Mesenchymal stem cell (in vitro differentiated cells and primary cell): ENCODE measurements at places on chromosomes 11 and 22.

- peak; percentile 86 for DNase-seq
Observed at GRCh38 chr11:57072640-57073039, 83.9 kb downstream of the OR5AK2 start.

- no peak for DNase-seq
Observed at GRCh38 chr11:126466236-126467045, 111.0 kb downstream of the ST3GAL4 start.

DNA sequence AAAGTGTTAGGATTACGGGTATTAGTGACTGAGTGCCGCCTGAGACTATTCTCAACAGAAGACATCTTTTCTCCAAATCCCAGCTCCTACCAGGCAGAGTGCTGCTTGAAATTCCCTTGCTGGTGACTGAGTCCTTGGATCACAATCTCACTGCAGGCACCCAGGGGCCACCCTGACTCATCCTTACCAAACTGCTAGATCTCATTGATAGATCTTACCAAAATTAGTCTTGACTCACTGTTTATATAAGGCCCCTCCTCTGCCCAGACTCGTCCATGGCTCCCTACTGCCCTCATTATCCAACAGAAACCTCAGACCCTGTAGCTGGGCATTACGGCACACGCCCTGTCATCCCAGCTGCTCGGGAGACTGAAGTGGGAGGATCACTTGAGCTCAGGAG, 14.7 kb downstream of the TBC1D10A start:
- peak; percentile 82 for DNase-seq

- peak; percentile 74 for DNase-seq
Observed at GRCh38 chr11:12008790-12009616, 577 bp upstream of the DKK3 start.

- DNase-seq: no peak
Observed at GRCh38 chr22:22810471-22810870, 77.1 kb upstream of the IGLL5 start.

DNA sequence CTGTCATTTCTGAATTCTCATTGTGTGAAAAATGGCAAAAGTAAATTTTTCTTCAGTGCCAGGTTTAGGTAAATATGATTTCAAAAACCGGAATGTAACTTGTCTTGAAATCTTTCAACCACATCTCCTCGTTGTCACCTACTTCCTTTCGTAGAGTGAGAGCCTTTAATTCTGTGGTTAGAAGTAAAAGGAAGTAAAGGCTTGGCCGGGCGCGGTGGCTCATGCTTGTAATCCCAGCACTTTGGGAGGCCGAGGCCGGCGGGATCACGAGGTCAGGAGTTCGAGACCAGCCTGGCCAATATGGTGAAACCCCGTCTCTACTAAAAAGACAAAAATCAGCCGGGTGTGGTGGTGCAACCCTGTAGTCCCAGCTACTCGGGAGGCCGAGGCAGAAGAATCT, 29.8 kb downstream of the SGSM3 start:
- no peak for DNase-seq

DNA sequence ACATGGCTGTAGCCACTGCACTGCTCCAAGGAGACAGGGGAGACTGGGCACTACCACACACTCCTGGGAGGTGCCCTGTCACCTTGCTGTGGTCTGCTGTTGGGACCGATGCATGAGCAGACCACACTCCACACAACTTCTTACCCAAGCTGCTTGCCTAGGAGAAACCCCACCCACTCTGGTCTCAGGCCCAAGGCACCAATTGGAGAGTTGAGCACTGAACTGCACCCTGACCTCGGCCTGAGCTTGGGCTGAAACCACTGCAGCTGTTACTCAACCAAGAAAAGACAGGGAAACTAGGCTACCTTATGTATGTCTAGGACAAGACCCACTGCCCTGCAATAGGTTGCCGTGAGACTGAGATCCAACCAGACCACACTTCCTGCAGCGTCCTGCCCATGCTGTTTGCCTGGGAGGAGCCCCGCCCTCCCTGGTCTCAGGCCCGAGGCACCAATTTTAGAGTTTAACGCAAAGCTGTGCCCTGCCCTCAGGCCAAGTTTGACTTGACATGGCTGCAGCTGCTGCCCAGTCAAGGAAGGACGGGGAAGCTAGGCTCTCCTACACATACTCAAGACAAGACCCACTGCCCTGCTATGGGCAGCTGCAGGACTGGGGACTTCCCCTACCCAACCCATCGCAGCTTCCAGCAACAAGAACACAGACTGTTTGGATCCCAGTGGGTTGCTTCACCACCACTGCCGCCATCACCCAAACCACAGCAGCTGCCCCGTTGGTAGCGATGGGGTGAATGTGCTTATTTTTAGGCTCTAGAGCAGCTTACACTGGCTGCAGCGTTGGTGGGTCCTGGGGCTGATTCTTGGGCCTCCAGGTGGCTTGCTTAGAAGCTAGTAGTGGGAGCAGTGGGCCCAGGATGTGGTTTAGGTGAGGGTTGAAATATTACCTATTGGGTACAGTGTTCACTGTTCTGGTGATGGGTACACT, 66.8 kb downstream of the BRD1 start:
- DNase-seq: no peak

GRCh38 chr11:130771708-130772107, 144.6 kb downstream of the SNX19 start:
- peak; percentile 61 for DNase-seq

GRCh38 chr11:114367244-114367957, 32.9 kb downstream of the C11orf71 start:
- no peak for DNase-seq

DNA sequence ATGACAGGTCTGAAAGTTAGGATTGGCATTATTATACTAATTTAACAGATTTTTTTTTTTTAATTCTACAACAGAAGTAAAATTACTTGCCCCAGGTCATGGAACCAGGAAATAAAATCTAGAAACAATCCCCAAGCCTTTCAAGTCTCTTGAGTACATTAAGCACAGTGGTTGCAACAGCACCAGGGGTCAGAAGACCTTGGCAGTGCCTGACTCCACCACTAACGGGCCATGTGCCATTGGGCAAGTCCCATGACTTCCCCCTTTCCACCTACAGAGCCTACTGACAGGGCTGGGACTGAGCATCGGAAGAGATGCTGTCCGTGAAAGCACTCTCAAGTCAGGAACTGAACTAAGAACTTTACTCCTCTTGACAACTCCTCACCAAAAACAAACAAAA, 98.6 kb upstream of the AKIP1 start:
- DNase-seq: peak; percentile 57

DNA sequence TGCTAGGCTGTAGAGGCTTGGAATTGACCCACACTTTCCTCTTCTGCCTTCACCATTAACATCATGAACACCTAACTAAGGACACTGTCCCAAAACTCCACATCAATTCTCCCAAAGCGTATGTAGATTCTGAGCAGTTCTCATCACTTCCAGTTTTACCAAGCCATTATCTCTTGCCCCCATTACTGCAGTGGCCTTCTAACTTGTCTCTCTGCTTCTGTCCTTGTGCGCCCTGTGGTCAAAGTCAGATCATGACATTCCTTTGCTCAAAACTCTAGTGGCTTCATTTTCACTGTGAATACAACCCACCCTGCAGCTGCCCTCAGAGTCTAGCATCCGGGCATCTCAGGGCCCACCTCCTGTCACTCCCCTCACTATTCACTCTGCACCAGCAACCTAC, 13.1 kb upstream of the TOP3B start:
- DNase-seq: no peak

DNA sequence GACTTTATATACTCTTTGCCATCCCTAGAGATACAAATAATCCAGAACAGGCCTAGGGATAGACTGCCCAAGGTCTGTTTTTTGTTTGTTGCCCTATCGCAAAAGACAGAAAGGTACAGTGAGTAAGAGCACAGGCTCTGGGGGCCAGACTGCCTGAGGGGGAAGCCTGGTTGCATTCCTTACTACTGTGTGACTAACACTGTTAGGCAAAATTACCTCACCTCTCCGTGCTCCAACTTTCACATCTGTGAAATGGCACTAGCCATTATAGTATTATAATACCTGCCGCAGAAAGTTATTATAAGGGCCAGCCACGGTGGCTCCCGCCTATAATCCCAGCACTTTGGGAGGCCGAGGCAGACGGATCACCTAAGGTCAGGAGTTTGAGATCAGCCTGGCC, 14.5 kb downstream of the SLC35F2 start:
- DNase-seq: peak; percentile 36

GRCh38 chr11:92682952-92683351, 286.5 kb upstream of the MTNR1B start:
- no peak for DNase-seq

DNA sequence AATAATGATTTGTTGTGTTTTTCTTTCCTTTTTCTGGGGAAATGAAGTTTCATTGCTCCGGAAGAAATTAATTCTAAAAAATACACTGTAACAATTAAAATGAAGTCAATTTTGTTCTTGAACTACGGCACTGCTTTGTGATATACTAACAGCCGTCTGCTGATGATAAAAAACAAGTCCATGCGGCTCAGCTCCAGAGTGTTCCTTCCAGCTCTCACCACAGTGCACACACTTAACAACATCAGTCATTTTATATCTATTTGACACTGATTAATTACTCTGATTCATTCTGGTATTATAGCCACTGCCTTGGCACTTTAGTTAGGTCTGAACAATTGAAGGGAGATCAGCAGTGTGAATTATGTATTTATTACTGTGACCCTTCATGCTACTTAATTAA, 97.4 kb upstream of the SLC6A5 start:
- no peak for DNase-seq

DNA sequence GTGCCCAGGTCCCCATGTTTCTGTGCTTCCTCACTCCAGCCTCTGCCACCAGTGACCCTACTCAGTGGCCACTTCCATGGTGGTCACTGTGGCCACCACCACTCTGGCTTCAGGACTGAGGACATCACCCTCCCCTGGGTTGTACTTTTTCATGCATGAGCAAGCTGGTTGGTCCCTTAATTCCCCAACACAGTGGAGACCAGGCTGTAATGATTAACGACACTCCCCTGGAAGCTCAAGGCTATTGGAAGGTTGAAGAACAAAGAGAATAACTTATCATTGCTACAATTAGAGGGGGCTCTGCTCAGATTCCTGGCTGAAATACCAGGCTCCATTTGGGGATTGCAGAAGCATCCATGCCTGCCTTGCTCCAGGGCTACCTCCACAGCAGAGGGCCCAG, 10.5 kb downstream of the PLAAT4 start:
- no peak for DNase-seq

DNA sequence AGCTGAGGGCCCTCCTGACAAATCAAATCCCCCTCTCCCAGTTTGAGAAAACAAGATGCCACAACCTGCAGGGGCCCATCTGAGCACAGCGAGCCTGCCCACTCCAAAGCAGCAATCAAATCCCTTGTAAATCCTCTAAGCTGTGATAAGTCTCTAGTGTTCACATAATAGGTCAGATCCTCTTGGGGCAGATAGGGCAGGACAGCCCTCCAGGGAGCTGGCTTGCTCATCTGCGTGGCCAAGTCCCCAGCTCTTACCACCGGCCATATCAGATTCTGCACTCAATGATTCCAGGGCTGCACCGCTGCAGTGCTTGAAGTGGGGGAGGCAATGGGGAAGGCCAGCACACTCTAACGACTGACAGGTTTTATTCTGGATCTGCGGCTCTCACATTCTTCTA, 29.6 kb upstream of the FLI1 start:
- DNase-seq: no peak

DNA sequence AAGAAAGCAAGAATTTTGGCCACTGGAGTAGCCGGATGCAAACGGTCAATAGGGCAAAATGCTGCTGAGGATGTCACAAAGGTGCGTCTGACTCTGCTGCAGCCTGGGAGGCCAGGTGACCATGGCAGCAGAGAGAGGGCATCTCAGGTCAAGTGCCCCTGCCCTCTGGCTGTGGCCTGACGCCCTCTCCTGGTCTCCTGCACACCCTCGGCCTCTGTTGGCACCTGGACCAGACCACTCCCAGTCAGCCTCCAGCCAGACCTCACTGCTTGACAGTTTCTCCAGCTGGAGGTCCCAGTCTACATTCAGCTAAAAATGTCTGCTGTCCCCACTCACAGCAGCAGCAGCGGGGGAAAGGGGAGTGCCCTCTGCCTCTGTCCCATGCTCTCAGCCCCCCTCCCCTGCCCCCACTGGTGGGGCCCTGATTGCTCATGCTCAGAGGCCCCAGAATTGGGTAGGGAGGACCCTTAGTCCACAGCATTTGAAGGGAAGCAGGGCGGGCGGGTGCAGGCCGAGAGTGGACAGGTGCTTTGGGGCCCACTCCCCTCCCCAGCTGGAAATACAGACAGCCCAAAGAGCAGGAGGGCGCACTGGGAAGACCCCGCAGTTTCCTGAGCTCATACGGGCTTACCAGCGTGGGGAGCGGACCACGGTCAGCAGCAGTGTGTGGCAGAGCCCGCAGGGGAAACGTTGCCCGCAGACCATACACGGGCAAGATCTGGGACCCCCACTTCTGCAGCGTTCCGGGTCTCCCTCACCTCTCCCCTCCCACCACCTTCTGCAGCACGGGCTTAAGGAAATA, 1.6 kb upstream of the BRSK2 start:
- no peak for DNase-seq

DNA sequence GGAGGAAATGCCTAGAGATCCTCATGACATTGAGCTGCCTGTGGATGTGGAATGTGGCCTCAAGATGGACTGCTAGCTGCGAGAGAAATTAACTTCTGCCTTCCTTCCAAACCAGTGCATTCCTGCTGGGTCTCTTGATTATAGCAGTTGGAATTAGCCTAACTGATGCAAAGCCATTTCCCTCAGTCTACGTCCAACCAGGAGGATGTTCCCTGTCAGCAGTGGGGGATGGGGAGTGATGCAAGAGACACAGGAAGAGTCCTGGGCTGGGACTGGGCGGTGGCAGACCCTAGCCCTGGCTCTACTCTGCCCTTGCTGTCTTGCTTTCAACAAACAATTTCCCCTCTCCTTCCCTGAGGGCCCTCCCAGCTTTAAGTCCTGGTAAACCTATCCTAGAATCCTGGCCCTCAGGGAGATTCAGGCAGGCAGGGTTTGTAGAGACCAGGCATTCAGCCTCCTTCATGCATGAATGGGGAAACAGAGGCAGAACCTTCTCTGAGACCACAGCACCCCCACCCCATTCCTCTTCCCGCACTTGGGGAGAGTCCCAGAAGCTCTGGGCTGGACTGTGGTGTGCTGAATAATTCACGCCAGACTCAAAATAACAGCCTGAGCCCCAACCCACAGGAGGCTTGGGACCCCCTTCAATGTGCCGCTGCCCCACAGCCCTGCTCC, 17.0 kb downstream of the C11orf96 start:
- no peak for DNase-seq

DNA sequence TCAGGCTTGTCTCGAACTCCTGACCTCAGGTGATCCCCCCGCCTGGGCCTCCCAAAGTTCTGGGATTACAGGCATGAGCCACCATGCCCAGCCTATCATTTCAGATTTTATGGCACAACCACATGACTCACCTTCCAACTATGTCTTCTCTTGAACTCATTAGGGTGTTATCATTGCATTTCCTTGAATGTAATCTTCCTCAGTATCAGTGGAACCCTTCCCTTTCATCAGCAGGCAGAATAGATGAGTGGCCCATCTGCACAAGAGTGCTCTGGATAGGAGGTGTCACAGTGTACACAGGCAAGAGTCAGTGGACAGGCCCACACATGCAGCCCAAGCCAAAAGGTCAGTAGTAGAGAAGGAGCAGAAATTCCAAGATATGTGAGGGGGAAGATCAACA, 29.1 kb upstream of the AQP11 start:
- DNase-seq: peak; percentile 20

- DNase-seq: peak; percentile 86
Observed at GRCh38 chr11:35511666-35512065, 13.8 kb downstream of the PAMR1 start.
